Stimulated activated CD8-positive, alpha-beta memory T cell treated with anti-CD3 and anti-CD28 coated beads, Interleukin-15, amount 100 ng/mL, for 24 hours (primary cell): ENCODE measurements at places on chromosomes 2 and 18.

DNA sequence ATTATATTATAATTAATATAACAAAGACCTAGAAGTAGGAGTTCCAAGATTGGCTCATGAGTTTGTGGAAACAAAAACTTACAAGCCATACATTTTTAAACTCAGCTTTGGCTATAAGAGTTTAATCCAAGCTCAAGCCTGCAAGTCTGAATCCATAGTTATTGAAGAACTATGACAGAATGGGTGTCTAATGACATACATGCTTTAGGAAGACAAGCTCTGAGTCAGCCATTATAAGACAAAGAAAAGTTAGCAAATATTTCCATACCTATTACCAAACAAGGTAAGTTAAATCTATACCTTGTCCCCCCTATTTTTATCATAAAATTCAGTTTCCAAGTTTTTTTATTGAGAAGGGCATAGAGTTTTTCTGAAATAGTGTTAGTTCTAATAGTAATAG lies 95.6 kb downstream of the POLR1A start:
- no peak for DNase-seq

DNA sequence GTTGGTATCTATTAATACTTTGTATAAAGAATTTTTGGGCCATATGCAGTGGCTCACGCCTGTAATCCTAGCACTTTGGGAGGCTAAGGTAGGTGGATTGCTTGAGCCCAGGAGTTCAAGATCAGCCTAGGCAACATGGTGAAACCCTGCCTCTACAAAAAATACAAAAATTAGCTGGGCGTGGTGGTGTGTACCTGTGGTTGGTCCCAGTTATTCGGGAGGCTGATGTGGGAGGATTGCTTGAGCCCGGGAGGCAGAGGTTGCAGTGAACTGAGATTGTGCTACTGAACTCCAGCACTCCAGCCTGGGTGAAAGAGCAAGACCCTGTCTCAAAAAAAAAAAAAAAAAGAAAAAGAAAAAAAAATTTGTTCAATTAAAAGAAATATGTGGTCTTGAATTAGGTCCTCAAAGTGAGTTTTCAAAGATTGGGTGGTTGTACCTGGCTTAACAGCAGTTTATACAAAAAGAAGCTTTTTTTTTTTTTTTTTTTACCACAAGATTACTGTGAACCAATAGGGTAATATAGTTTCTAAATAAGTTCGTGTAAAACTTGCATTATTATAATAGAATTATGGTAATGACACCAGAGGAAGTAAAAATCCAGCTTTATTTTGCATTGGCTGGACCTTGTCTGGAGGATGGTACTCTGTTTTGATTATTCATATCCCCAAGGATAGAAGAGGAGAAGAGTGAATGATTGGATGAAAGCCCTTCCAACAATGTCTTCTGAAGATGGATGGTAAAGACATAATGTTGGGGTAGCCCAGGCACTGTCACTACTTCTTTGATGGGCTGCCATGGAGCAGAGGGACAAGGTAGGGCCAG lies 210.3 kb downstream of the MYCN start:
- DNase-seq, result no peak

DNA sequence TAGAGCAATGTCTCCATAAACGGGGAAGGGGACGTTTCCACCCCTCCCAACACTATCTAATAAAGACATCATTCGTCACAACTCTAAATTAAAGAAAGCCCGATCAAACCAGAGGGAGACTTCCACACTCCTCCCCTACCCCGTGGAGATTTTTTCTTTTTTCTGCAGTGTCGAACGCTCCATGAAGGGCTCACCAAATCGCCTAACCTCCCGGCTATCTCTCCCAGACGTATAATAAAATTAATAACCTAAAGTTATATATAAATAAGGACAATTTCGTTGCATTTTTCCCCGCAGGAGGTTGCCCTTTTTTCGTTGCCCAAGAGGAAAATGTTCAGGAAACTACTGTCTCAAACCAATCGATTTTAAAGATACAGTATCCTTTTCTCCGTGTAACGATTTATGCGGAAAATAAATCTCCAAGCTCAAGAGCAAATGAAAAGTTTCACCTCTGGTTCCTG lies 2.4 kb downstream of the EVX2 start:
- no peak for DNase-seq

DNA sequence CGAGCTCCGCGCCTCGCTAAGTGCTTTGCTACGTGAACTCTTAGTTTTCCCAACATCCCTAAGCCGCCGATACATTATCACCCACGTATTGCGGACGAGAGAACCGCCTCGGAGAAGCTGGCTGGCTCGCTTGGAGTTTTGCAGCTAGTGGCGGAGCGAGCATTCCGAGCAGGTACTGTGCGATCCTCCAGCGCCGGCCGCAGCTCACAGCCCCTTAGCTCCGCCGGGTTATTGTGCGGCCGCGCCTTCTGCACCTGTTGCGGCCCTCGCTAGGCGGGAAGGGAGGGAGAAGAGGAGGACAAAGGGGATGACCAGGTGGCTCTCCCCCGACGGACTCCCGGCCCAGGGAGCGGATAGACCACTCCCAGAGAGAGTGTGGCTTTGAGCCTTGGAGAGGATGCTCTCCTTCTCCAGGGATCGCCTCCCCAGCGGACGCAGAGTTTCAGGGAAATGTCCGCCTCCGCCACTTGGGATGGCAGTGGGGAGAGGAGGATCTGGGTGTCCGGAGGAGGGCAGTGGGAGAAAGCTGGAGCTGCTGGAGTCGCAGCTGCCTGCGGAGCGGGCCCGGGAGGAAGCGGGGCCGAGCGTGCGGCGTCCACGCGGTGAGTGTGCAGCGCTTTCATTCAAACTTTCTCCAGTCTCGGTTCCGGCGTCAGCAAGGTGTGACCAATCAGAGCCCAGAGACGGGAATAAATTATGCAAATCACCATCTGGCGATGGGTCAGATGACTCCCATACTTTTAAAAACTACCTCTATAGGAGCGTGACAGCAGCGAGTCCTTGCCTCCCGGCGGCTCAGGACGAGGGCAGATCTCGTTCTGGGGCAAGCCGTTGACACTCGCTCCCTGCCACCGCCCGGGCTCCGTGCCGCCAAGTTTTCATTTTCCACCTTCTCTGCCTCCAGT lies at the start of gene LIPG:
TSS of gene LIPG (plus strand) at position 769 of the 905 bp plus-strand sequence. CDS start 252 bp downstream, outside the sequence.
- no peak for DNase-seq

DNA sequence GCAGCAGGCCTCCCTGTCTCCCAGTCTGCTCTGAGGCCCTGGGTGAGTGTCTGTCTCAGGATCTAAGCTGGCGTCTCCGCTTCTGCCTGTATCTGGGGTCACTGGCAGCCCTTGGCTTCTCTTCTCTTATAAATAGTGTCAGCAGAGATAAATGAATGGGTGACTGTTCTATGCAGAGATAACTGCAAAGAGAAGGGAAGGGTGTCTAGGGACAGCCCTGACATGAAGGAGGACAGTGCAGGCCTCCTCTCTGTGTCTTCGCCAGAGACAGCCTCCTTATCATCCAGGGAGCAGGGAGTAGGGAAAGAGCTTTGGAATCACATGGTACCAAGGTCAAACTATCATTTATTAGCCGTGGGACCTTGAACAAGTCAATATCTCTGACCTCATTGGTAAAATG lies 28.3 kb upstream of the GMPPA start:
- DNase-seq, result no peak

DNA sequence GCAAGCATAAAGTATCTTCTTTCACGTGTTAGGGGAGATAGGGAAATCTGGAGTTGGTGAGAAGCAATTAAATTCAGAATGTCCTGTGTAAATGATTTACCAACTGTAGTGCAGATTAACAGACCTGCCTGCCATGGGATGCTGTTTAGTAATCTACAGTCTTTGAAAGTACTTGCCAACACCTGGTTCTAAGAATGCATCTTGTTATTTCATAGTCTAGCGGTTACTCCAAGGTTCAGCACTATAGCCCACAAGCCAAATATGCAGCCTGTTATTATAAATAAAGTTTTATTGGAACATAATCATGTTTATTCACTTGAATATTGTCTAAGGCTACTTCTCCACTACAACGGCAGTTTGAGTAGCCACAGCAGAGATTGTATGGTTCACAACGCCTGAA lies 100.8 kb downstream of the OSBPL6 start:
- DNase-seq, result no peak
